Activated CD4-positive, alpha-beta memory T cell treated with anti-CD3 and anti-CD28 coated beads for 36 hours (primary cell): ENCODE measurements at places on chromosomes 12 and 14.

DNA sequence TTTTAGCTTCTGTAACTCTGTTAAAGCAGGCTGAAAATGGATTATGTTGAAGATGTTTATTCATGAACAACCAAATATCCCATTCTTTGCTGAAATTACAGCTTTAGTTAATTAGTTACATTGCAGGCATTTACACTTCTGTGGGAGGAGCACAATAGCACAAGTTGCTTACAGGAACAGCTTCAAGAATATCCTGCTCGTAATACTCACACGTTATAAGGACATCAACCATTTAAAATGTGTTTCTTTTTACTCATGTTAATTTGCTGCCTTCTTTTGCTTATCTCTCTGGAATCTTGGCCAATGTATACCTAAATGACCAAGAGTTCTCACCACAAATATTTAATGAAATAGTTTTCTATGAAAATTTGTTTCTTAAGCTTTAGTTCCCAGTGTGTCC, 305.2 kb upstream of the SYT1 start:
- DNase-seq: no peak

GRCh38 chr12:121762269-121762668, 31.2 kb downstream of the RHOF start:
- DNase-seq: no peak

DNA sequence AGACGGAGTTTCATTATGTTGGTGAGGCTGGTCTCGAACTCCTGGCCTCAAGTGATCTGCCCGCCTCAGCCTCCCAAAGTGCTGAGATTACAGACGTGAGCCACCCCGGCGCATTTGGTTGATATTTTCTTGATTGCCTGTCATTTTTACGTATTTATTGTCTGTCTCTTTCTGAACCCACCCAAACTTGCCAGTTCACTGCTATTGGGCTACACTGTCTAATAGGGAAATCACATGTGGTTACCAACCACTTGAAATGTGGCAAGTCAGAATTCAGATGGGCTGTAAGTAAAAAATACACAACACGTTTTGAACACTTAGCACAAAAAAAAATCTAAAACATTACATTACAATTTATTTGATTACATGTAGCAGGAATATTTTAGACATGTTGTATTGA, 2.1 kb downstream of the WSB2 start:
- no peak for DNase-seq

GRCh38 chr12:93178154-93178878, 199.4 kb upstream of the NUDT4 start:
- no peak for DNase-seq

DNA sequence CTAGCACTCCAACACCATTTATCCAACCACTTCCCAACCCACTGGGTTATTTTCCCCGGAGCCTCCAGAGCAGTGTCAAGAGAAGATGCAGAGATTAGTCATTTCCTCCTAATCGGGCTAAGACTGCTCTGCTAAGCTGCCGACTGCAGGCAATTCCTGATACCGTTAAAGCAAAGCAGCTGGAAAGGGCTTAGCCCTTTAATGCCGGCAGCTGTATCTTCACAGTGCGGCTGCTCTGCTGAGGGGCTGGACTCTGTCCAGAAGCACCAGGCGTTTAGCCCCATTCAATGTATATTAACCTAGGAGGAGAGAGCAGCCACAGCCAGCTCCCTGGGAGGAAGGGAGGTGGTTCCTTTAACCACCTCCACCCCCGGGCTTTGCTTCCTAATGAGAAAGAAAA, 11.1 kb downstream of the AQP6 start:
- DNase-seq: no peak

- DNase-seq: no peak
These were observed 64.5 kb downstream of the MED13L start for GRCh38 chr12:116213014-116213413.

DNA sequence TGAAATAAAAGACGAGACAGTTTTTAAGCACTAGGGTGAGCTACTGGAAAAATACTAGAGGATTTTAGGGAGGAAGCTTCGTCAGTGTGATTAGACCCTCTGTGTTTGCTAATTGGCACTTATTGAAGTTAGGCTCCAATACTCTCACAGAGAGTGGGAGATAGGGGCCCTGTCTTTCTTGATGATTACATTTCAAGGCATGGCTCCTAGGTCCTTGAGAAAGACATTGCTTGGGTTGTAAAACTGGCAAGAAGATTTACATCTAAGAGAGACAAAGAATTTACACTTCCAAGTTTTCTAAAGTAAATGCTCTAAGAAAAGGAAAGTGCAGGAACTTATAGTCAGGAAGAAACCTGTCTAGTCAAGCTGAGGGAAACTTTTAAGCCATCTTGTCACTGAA, 183.2 kb downstream of the C12orf50 start:
- DNase-seq: no peak

DNA sequence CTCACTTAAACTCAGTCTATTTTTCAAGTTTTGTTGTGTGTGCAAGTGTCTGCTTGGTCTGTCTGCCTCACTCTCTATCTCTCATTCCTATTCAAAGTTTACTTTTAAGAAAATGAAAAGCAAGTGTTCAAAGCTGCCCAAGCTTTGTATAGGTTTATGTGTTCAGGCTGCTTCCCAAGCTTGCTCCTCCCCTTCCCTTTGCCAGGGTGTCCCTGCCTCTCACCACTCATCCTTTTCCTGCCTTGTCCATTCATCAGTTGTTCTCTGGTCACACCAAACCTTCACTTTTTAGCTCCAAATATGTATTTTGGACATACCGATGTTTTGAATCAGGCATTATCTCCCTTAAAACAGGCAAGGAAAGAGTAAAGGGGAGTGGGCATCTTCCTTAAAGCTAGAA, 41.3 kb downstream of the STK38L start:
- DNase-seq: no peak

GRCh38 chr12:49909826-49910225, 6.1 kb upstream of the FAIM2 start:
- DNase-seq: peak; percentile 13

DNA sequence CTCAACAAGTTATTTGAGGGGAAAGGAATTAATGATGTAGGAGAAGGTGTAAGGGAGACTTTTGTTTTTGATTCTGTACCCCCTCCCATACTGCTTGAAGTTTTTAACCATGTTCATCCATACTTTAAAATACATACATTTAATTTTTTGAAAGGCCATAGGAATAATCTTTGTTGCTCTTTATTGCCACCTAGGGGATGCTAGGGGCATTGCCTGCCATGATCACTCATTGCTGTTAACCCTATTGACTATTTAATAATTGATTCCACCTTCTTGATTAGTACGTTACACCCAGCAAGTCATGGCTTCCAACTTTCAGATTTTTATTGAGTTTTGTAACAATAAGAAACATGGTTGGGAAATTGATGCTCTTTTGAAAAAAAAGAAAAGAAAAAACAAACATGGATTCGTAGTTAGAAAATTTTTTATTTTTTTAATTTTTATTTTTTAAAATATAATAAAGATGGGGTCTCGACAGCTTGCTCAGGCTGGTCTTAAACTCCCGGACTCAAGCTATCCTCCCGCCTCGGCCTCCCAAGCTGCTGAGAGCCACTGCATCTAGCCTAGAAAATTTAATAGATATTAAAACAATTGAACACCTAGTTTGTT, 8.5 kb upstream of the PRKAB1 start:
- DNase-seq: peak; percentile 57

DNA sequence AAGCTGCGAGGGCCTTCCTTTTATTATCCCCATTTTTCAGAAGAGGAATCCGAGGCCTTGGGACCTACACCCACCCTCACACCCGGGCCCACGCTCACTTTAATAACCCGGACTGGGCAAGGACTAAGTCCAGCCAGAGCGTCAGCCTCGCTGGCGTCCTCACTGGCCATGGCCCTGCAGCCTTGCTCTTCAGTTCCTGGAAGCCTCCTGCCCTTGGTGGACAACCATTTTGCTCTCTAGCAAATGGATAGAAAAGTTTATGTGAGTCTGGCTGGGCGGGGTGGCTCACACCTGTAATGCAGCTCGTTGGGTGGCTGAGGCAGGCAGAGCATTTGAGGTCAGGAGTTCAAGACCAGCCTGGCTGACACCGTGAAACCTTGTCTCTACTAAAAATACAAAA, 9.8 kb downstream of the RTL1 start:
- no peak for DNase-seq

- peak; percentile 96 for DNase-seq
These were observed 53.0 kb downstream of the SLC25A47 start for GRCh38 chr14:100375963-100376735.

GRCh38 chr14:97848317-97848980, 1051.3 kb downstream of the VRK1 start:
- DNase-seq: no peak

GRCh38 chr12:14618983-14619382, 51.3 kb upstream of the PLBD1 start:
- no peak for DNase-seq

DNA sequence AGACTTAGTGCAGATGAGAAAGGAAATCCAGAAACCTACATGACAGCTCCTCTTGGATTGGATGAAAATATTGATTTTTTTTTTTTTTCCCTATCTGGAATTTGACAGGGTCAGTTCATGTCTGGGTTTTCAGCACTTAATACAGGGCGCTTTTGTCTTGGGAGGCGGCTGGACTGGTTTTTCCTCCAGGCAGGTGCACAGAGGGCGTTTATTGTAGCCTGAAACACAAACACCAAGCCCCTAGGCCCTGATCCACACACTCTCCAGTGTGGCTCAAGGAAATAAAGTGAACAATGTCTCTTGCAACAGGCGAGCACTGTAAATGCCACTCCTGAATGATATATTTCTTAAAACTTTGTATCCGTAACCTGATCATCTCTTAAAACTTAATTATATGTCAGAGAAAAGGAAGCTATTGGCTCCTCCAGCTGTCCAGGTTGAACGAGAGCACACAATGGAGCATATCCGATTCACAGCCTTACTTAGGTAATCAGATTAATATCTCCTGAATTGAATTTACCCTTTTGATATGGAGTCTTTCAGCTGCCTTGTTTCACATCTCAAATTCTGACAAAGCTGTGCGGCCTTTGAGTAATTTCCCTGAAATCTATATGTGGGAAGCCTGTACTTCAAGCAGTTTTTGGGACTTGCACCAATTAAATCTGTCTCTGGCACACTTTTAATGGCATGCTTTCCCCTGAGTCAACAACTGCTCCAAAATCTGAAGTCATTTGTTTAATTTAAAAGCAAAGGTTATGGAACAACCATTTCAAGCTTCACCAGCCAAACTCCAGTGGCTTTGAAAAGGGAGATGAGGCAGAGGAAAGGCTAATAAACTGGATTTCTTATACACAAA, 485.7 kb downstream of the ZFP36L1 start:
- no peak for DNase-seq

- no peak for DNase-seq
These were observed 62.2 kb downstream of the EMP1 start for GRCh38 chr12:13258717-13259119.

- DNase-seq: no peak
These were observed 175.6 kb downstream of the DUSP6 start for GRCh38 chr12:89176676-89177075.

DNA sequence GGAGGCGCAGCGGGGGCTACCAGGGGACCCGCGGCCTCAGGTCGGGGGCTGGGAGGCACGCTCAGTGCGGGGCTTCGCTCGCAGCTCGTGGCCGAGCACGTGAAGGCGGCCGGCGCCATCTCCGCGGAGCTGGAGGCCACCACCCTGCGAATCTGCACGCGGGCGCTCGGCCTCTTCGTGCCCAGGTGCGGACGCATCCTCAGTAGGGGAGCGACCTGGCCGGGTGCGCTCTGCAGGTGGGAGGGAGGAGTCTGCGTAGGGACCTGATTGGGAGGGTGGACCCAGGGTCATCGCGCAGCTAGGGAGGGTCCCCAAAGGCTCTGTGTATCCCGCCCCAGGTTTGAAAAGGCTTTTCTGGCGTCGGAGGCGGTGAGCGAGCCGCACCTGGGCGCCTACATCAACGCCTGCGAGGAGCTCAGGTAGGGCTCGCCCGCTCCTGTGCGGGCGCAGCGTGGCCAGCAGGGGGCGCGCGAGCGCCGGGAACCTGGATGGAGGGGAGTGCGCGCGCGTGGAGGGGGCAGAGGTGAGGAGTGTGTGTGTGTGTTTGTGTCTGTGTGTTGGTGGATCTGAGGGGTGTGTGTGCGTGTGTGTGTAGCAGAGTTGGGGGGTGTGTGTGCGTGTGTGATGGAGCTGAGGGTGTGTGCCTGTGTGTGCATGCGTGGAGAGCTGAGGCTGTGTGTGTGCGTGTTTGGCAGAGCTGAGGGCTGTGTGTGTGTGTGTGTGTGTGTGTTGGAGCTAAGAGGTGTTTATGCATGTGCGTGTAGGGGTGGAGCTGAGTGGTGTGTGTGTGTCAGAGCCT, 10.3 kb downstream of the EXOC3L4 start:
- peak; percentile 74 for DNase-seq

- DNase-seq: no peak
These were observed 173.0 kb upstream of the WSCD2 start for GRCh38 chr12:107955966-107956643.

GRCh38 chr12:52436000-52436827, 2.0 kb upstream of the KRT75 start:
- no peak for DNase-seq

DNA sequence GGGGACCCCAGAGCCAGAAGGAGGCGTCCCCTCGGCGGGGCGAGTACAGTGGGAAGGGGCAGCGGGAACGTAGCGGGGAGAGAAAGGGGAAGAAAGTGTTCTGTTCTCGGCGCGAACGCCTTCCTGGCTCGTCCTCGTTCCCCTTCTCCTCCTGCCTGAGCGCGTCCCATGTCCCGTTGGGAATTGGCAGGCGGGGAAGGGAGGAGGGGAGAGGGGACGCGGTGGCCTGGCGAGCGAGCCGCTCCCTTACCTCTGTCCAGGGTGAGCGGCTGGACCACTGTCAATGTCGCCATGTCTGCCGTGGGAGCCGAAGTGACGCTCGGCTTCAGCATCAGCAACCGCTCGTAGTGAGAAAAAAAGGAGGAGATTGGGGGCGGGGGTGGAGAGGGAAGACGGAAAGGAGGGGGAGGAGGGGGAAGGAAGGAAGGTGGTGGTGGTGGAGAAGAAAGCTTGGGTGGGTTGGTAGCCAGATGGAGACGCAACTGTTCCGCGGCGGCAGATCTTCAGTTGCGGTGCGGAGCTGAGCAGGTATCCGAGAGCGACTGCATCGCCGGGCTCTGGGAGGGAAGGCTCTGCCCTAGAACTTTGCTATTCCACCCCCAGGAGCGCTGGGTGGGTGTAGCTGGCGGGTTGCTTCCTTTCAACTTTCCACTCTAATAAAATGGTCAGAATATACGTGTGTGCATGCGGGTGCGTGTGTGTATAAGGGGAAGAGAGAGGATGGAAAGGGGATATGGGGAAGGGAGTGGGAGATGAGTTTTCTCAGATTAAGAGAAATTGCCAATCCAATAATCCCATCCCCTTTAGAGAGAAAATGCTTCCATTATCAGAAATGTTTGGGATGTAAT, at the start of gene LIN7A:
LIN7A (minus strand) TSS at position 544 of the 848 bp plus-strand sequence; CDS start at position 332, 212 bp downstream.
- DNase-seq: no peak

GRCh38 chr12:46459111-46459510, 86.5 kb upstream of the SLC38A2 start:
- DNase-seq: peak; percentile 55

- DNase-seq: no peak
These were observed 588.7 kb downstream of the CCER1 start for GRCh38 chr12:90366286-90366685.

GRCh38 chr12:6869049-6870021, 2.0 kb downstream of the TPI1 start:
- peak; percentile 90 for DNase-seq

- DNase-seq: no peak
These were observed 246.1 kb downstream of the SSPN start for GRCh38 chr12:26441434-26441833.

GRCh38 chr12:55001198-55001868, 16.8 kb upstream of the TESPA1 start:
- no peak for DNase-seq
